ENCODE measurements at places on chromosomes 5 and 9.

DNA sequence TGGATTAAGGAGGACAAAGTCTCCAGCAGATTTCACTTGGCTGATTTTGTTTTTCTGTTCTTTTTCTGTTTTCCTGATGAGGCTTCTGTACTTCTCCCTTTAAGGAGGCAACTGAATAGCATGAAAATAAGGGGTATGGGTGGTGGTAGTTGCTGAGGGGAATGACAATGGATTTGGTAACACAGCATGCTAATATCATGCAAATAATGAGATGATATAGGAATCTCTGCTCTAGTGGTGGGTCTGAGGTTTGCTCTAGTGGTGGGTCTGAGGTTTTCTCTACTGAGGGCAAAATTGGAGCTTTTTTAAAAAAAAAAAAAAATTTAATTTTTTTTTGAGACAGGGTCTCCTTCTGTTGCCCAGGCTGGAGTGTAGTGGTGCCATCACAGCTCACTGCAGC lies 139.7 kb downstream of the C9orf152 start:
- DNase-seq: no peak

DNA sequence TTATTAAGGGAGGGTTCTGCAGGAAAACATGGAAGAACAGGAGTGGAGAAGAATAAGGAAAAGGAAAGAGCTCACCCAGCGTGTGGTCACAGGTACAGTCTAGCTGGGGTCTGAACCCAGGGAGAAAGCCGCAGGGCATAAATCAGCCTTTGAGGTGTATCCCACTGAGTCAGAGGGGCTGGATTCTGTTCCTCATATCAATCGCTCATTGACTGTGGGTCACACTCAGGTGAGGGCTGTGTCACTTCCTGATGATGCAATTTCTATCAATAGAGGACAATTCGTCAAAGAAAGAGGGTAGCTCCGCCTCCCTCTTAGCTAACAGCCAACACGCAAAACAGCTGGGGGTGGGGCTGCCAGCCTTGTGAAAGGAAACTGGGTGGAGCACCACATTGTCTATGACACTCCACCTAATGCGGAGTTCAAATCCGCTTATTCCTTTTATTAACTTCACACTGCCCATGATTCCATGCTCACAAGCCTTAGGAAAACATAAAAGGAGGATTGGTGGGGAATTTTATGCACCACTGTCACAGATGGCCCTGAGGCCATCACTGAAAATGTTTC lies 176.2 kb downstream of the ICE1 start:
- no peak for DNase-seq

- no peak for DNase-seq
These were observed 664.7 kb downstream of the ACTL7B start for GRCh38 chr9:108191065-108191464.

GRCh38 chr5:89072842-89073672 lies 190.1 kb upstream of the MEF2C start:
- DNase-seq: no peak

DNA sequence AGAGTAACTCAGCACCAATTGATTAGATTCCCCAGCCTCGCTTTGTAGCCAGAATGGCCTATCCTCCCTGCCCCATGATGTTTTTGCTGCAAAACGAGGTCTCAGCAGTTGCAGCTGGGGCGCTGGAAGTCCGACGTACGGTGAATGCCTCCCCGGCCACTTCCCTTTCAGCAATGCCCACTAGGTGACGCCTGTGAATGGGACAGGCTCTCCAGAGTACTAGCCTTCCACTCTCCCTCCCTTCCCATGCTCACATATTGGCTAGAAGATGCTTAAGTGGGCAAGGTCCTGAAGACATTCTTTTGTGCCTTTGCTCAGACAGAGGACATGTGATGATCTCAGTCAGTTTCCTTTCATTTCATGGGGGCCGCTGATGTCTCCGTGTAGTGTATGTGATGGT lies 50.8 kb downstream of the DMRT2 start:
- no peak for DNase-seq

DNA sequence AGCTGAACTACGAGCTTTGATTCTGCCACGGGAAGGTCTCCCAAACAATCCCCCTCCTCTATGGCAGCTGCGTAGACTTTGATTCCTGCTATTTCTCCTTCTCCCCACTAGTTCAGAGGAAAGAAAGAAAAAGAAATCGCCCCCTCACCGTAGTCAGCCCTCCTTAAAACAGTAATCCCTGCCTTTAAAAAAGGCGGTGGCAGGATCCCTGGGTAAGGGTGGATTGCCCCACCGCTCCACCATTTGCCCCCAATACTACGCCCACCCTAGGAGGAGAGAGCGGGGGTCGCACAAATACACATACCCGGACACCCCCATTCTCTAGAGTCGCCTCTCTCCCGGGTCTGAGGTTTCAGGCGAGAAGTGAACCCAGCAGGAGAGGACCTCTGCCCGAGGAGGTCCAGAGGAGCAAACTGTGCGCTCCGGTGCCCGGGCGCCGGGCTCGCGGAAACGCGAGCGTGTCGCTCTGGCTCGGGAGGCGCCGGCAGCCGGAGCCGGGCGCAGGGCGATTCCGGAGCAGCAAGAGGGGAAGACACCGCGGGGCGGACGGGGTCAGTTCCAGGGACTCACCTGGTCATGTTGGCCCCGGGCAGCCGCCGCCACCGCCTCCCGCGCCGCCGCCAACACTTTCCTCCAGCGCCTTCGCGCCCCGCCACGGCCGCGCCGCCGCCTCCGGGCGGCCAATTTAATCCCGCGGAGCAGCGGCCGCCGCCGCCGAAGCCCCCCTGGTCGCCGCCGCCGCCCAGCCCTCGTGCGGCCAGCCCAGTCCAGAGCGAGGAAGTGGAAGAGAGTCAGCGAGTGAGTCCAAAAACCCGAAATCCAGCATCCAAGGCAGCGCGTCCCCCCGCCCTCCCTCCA lies 1057.7 kb upstream of the DMAC1 start:
- no peak for DNase-seq

DNA sequence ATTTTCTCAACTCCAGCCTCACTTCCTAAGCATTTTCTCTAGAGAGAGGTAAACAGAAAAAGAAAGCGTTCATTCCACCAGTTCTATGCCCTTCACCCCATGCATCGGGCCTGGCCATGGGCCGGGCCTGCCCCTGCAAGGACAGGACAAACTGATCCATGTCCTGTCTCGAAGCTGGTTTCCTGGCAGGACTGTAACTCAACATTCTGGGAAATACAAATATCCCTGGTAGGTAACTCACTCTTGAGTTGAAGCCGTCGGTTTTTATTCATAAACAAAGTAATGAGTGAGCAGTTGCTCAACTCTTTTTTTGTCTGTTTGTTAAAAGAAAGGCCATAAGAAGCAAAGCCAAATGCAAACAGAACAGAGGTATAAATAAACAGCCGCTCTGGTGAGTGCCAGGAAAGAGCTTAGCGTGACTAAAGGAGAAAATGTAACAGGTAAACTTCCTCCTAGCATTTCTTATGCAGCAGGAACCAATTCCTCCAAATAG lies 64.4 kb upstream of the DNAH5 start:
- no peak for DNase-seq

DNA sequence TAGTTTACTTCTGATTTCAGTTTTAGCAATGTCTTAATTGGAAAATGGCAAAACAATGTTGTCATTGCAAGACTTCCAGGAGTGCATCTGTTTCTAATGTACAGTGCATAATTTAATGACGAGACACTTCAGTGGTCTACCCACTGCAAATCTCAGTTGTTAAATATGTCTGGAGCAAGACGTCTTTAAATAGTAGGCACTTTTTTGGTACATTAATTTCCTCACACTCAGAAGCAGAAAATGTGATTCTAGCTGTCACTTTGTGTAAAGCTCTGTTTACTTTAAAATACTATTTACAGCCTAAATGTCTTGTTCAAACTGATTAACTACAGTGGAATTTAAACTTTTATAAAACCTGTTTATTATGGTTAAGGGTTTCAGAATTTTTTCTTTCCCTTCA lies 815.5 kb downstream of the TLE1 start:
- DNase-seq: no peak

- no peak for DNase-seq
These were observed 13.9 kb upstream of the QSOX2 start for GRCh38 chr9:136259517-136259813.

DNA sequence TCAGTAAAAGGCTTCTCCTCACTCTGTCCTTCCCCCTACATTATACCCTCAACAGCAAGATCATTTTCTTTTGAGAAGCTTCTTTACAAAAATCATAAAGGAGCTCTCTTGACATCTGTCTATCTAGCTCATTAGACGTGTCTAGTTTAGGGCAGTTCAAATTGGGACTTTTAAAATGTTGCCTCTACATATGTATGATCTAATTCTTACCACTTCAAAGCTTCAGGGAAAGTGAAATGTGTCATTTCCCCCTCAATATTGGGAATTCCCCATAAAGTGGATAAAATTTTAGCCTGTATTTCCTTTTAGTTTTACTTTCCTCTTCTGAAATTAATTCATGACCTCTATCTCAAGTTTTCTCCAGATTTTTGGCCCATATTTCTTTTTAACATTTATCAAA lies 323.7 kb downstream of the ARRDC3 start:
- DNase-seq: no peak

Data from stimulated activated CD8-positive, alpha-beta memory T cell treated with anti-CD3 and anti-CD28 coated beads, Interleukin-7, amount 100 ng/mL, for 24 hours (primary cell).